ENCODE measurements at places on chromosomes 3 and 15.

DNA sequence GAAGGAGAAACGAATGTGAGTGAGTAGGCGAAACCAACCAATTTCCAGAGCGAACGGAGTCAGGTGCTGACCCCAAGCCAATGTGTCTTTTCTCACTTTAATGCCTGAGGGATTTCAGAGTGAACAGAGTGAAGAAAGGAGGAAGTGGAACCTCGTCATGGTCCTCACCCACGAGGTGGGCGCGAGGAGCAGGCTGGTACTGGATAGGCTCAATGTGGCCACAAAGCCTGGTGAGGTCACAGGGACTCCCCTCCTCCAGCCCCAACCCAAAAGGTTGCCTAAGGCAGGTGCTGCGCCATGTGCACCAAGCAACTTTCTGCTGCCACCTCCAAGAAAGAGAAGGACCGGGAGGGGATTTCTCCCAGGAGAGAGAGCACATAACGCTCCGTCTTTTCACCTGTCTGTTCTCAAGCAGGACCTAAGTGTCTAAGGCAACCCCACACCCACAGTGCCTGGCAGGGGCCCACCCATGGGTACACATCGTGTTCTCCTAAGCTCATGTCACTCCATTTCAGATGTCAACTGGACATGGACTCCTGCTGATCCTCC, 3.8 kb downstream of the NRROS start:
- DNase-seq, result peak; percentile 86

DNA sequence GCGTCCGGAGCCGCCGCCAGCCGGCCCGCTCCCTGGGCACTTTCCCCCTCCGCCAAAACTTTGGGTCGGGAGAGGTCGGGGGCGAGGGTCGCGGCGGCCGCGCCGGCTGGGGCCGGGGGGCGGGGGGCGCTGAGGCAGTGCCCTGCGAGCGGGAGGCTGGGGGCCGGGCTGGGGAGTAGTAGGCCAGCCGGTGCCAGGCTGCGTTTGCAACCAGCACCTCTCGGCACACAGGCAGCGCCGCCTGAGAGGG, 452 bp downstream of the BBX start:
- no peak for DNase-seq

- peak; percentile 41 for DNase-seq
Observed at GRCh38 chr3:66039590-66039887, 821 bp upstream of the MAGI1 start.

DNA sequence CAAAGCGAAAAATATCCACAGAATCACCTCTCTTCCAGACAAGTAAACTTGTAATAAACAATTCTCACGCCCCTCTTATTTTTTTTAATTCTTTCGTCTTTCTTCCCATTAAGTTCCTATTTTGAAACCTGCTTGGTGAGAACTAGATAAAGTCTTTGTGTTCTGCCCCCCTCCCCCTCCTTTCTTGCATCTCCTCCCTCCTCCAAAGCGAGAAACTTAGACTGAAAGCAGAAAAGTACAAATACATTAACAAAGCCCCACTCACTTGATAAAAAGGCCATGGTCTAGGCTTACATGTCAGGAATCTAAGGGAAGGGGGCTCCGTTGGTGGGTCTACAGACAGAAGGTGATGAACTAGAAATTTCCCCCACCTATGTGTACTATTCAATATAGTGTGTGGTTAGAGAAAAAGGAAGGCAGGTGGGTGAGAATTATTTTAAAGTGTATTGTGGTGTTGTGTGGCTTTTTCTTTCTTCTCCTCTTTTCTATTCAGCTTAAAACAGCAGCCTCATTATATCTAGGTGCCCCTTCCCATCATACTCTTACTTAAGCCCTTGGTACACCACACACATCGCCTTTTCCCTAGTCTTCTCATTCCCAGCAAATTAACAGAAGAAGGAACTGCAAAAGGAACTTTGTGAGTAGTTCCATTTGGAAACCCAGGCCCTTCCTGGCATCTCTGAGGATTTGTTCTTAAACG, 215.3 kb downstream of the MEIS2 start:
- DNase-seq, result no peak

GRCh38 chr3:30904996-30905395, 10.5 kb upstream of the GADL1 start:
- DNase-seq, result no peak

DNA sequence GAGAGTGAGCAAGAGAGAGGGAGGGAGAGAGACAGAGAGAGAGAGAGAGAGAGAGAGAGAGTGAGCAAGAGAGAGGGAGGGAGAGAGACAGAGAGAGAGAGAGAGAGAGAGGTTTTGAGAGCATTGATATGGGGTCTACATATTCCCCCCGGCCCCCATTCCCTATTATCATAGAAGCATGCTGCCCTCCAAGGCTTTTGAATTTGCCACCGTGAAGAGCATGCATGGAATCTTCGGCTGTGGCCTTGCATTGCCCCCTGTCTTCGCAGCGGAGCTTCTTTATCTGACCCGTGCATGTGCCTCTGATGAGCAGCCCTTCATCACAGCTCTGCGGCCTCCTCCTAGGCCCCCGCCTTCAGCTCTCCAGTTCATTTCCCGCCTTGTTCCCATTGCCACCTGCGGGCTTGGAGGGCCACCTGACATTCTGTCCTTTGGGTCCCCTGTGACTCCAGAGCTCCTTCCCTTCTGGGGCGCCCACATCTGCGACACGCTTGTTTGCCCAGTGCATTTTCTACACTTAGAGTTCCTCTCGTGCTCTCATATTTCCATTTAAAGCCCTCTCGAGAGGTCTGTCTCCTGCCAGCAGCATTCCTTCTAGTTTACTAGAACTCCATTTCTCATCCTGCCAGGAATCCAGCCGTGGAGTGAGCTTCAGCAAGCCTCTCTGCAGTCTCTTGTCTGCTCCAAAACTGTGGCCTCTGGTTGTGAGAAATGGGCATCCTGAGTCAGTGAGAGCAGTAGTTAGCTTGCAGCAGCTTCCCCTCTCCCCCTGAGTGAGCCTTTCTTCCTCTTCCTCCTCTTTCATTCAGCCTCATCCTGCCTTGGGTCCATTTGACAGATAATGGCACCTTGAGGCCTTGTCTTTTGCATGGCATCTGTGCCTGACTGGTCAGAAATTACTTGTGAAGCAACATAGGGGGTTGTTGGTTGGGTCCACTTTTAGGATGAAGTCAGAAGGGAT, 25.3 kb downstream of the LPP start:
- no peak for DNase-seq

DNA sequence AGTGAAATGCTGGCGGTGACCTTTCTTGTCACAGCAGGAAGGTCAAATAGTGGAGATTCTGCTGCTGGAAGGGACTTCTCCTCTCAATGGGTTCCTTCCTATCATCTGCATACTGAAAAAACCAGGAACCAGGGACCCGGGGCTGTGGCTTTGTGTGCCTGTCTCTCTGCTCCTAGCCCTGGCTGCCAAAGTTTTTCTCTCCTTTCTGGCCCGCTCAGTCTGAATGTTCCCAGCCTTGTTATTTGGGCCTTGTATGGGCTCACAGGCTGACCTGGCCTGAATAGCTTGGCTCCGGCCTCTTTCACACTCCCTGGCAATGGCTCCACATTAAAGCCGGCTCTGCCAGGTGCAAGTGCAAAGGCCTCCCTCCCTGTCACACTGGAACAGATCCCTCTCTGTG, 94.7 kb downstream of the LRIG1 start:
- DNase-seq, result no peak

- DNase-seq, result no peak
Observed at GRCh38 chr15:39556461-39556860, 24.4 kb upstream of the THBS1 start.

- DNase-seq, result no peak
Observed at GRCh38 chr3:101819649-101820206, 29.6 kb upstream of the NFKBIZ start.

- DNase-seq, result no peak
Observed at GRCh38 chr15:57867970-57868798, 161.7 kb downstream of the POLR2M start.

DNA sequence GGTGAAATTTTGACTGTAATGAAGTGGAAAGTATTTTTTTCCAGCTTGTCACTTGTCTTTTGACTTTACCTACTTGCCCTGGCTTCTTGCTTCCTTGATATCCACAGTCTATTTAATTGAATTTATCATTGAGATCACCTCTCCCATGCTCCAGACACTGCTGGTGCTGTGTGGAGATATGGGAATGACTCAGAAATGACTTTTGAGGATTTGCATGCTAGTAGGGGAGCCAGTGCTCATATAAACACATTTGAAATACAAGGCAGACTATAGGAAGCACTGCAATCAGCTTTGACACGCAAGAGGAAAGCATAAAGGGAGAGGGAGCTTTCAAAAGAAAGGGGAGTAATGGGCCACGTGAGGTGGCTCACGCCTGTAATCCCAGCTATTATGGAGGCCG, 7.3 kb upstream of the TRPM1 start:
- no peak for DNase-seq

GRCh38 chr3:156160647-156161046, 40.3 kb downstream of the KCNAB1 start:
- DNase-seq, result peak; percentile 24

- DNase-seq, result no peak
Observed at GRCh38 chr15:68374168-68374745, 57.7 kb downstream of the ITGA11 start.

- DNase-seq, result no peak
Observed at GRCh38 chr3:34955680-34956079, 683.6 kb upstream of the ARPP21 start.

GRCh38 chr3:57889807-57890206, 118.4 kb upstream of the FLNB start:
- no peak for DNase-seq

DNA sequence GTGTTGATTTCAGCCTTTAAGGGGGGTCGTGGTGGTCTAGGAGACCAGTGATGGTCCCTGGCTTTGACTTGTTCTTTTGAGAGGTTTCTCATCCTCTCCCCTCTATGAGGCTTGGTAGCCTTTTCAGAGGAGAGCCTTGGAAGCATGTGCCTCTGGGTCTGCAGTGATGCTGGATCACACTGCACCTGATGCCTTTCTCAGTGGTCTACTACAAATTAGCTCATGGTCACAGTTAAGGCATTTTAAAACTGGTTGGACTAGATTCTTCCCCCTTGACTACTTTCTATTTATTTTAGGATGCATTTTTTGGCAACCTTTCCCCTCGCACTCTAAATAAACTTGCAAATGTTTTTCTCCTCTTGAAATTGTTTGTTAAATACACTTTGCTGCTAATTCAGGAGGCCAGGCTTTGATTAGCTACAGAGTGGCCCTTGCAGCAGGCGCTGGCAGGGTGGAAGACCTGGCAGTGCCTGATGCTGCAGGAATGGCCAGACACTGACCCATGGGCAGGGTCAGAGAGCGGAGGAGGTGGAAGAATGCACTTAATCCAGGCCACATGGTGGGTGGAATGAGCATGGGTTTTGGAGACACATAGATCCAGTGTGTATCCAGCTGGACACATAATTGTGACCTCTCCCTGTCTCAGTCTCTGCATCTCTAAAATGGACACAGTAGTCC, 318.8 kb upstream of the CTDSPL start:
- no peak for DNase-seq

- no peak for DNase-seq
Observed at GRCh38 chr15:77486542-77487468, 66.1 kb downstream of the HMG20A start.

DNA sequence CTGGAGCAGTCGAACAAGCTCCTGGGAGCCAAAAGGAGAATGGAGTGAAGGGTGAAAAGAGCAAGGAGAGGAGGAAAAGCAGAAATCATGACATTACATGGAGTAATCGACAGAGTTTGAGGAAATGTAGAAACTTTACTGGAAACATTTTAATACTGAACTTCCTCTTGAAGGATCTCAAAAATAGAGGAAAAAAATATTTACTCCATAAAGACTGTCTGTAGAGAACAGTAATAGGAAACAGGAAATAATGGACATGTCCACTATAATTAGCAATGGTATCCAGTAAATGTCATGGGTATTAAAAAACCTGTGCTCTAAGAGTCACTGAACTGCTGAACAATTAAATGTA, 53.0 kb downstream of the TBC1D2B start:
- DNase-seq, result no peak

DNA sequence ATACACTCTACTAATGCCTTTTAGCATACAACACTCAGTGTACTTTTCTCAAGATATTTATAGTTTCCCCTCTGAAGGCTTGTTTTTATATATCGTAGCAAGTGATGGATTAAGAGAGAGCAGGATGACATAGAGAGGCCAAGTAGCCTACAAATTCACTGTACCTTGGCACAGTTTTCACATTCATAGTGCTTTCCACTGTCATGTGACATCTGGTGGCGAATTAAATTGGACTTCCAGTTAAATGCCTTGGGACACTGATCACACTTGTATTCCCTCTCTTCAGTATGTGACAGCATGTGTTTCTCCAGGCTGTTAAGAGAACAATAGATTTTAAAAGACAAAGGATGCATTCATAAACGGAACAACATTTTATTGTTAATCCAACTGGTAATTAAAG, 541.1 kb downstream of the MECOM start:
- DNase-seq, result no peak

GRCh38 chr3:184096811-184097383, at the start of gene HTR3E:
Gene HTR3E, plus strand, starts transcription at chr3:184097064. Its CDS starts 466 bp downstream, at chr3:184097530.
- DNase-seq, result no peak

- DNase-seq, result no peak
Observed at GRCh38 chr15:79505956-79506355, 73.8 kb downstream of the MINAR1 start.

DNA sequence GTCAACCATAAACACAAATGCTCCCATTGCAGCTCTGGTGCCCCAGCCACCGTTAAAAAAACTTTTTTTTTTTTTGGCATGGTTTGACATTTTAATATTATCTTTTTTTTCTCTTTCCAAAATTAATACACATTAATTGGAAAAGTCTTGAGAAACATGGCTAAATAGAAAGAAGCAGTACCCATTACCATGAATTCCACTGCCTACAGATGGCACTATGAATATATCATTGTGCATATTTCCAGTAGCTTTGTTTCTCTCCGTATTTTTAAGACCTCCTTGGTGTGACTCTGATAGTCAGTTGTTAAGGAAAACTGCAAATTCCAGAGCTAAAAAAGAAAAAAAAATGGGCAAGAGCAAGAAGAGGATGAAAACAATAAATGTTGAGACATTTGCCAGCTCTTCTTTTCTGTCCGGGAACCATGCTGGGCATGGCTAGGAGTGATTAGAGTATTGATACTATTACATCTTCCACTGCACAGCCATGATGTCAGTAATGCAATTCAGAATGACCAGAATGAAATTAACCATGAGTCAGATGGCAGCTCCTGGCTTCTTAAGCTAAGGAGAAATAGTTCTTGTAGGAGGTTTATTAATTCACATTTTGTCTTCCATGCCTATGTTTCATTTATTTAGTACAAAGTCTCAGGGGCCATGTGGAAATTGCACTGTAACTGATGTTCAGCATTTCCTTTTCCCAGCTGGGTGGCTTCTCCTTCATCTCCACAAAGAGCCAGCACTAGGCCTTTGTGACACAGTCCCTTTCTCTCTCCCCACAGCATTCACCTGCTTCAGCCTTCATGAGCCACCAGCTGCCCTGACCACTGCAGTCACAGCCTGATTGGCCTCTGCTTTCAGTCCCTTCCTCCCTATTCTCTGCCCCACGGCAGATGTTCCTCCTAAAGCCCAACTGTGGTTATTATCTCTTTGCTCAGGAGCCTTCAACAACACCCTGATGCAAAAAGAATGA, 31.8 kb downstream of the SLC7A14 start:
- DNase-seq, result no peak

GRCh38 chr15:101167753-101168462, 83.9 kb downstream of the CHSY1 start:
- DNase-seq, result peak; percentile 49

Measured in GM13977 (cell line).